ENCODE measurements at places on chromosomes 2 and 18.

DNA sequence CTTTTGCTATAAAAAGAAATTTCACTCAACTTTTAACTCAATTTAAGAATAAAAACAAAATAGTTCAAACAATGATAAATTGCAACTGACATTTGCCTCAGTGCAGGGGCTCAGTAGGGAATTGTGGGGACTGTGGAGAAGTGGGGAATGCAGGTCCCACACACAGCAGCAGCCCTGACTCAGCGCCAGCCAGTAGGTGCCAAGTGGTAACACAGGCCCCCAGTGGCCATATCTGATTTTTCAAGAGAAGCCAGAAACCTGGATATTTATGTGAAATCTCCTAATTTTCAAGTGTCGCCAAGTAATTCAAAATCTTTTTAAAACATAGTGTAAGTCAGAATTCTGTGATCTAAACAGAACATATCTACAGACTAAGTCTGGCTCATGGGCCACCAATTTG is 186.3 kb downstream of the EN1 start:
- no peak for DNase-seq

GRCh38 chr2:34705551-34706247 is 1106.6 kb upstream of the FAM98A start:
- no peak for DNase-seq

- DNase-seq, result no peak
These were observed 36.5 kb downstream of the CFAP36 start for GRCh38 chr2:55555977-55556376.

- no peak for DNase-seq
These were observed 462.4 kb upstream of the ACVR2A start for GRCh38 chr2:147382322-147382948.

GRCh38 chr2:15731213-15731888 is 139.7 kb downstream of the DDX1 start:
- DNase-seq, result no peak

- DNase-seq, result no peak
These were observed 186.5 kb upstream of the NRP2 start for GRCh38 chr2:205495819-205496218.

GRCh38 chr2:195861821-195862220 is 204.8 kb downstream of the SLC39A10 start:
- DNase-seq, result no peak

GRCh38 chr2:24712296-24712695 is 80.9 kb downstream of the PTRHD1 start:
- DNase-seq, result no peak

DNA sequence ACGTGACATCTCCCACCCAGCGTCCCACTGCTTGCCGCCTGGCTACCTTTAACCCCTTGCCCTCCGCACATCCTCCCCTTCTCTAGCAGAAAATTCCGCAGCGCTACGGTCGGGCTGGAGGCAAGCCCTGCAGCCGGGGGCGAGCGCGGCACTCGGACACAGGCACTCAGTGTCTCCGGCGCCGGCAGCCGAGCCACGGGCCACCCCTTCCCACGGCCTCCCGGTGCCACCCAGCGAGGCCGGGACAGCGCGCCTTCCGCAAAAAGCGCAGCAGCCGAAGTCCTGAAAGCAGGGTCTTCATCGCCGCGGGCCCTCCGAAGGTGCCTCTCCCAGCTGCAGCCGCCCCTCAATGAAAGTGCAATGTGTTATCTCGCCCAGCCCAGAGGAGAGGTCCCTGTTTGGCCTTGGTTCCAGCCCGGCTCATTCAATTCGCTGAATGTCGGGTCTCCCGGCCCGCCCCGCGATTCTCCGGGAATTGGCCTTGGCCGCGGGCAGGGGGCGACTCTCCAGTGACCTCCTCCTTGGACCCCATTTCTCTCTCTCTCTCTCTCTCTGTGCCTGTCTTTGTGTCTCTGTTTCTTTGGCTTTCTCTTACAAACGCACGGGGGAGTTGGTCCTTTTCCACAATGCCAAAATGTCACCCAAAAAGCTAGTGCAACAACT is 1.1 kb downstream of the DLGAP1 start:
- DNase-seq, result no peak

DNA sequence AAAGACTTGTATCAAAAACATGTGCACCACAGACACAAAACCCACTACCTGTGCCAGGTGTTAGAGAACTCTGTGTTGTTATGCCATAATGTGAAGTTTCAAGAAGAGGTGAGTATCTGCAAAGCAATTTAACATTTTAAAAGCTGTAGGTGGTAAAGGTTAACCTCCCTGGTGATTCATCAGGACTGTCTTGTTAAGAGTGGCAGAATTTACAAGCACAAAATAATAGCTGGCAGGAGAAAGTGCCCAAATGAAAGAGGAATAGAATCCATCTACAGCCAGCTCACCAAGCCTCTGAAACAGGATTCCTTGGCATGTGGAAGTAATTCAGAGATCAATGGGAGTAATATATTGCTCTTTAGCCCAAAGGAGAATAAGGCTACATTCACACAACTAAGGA is 230.7 kb downstream of the AFF3 start:
- no peak for DNase-seq

GRCh38 chr18:37299471-37300304 is 265.9 kb downstream of the CELF4 start:
- DNase-seq, result no peak

GRCh38 chr2:3447789-3448317 is 68.4 kb downstream of the TRAPPC12 start:
- no peak for DNase-seq

GRCh38 chr18:63904694-63905093 is 3.1 kb upstream of the SERPINB10 start:
- DNase-seq, result no peak

DNA sequence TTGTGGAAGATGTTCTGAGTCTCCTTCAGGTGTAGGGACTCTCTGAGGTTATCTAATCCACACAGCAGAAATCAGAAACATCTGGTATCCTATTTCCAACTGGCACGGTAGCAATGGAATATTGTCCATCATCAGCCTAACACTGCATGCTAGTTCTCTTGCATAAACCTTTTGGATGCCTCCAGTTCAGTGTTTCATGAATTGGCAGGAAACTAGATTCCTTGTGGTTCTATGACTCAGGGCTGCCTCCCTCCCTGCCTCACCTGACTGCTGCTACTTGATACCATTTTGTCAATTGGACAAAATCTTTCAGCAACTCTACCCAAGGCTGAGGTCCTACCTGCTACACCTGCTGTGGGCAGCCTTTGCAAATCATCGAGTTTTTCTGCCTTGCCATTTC is 130.9 kb downstream of the TPGS2 start:
- no peak for DNase-seq

DNA sequence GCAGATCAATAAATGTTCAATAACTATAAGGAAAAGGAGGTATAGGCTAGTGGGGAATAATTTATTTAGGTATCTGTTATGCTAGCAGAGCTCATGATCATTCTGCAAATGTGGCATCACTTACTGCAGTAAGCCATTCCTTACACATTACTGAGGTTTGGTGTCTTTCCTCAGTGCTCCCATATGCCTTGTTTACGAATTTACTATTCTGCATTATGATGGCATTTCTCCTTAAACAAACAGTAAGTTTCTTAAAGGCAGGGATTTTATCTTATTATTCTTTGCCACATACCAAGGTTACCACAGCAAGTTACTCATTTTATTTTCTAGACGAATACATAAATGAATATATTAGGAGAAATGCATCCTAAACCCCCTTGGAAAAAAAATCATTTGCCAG is 88.4 kb downstream of the DSEL start:
- DNase-seq, result no peak

- no peak for DNase-seq
These were observed 365.4 kb downstream of the SS18 start for GRCh38 chr18:25724997-25725396.

DNA sequence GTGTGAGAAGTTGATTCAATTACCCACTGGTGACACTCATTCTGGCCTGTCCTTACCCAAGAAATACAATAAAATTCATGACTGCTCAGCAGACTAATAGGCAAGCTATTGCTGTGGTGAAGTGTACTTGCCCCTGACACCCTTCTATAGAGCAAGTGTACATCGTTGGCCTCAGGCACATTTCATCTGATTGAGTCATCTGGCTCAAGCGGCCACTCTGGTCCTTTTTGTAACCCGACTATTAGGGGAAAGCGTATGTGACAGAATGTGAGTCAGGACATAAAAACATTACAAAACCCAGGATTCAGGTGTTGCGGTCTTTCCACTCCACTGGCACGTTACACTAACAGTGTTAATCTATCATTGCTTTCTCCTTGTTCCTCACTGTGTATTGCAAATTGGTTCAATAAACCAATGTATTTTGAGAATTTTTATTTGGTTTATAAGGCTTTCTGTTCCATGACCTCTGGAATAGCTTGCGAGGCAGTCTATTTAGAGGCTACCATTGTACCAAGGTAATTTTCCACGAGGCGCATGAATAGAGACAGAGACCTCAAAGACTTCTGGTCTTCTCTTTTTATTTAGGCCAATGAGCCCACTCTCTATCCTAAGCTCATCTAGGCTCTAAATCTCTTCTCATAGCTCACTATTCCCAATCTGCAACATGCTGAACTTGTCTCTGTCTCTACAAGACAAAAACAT is 10.2 kb upstream of the TTC32 start:
- no peak for DNase-seq

- no peak for DNase-seq
These were observed 332.4 kb downstream of the GULP1 start for GRCh38 chr2:188623995-188624643.

- peak; percentile 46 for DNase-seq
These were observed at the start of gene FMNL2 for GRCh38 chr2:152335016-152335725. Gene FMNL2 (plus strand): TSS chr2:152335174.

GRCh38 chr2:10372203-10372861 is 69.6 kb downstream of the HPCAL1 start:
- no peak for DNase-seq

DNA sequence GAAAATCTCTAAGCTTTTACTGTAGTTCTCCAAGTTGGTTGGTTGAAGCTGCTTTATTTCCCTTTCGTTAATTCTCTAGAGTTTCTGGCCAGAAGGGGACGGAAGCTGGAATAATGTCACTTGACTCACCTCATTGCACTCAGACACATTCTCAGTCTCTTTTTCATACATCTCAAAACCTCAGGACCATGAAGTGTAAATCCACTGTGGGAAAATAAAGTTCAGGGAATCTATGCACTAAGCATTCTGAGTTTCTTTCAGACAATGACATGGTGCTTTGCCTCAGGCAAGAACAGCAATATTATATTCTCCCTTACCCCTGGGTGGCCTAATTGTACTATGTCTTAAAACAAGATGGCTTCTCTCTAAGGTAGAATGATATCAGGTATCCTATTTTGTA is 167.8 kb downstream of the PRPF40A start:
- no peak for DNase-seq

GRCh38 chr2:230691005-230691647 is 21.5 kb upstream of the CAB39 start:
- no peak for DNase-seq

DNA sequence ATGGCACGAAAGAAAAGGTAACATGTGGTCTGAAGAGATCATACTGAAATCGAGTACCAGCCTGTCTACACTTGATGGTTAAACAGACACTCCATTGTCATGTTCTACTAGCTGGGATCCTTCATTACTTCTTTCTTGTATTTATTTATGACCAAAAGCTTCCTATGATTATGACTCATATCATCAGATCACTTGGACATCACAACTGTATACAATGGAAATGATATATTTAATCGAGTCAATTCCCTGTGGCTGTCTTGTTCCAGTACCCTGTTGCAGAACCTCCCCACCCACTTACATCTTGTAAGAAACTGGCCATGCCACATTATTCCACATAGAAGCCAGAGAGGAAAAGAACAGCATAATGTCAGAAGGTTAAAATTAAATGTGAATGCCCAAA is 358.9 kb downstream of the ZEB2 start:
- no peak for DNase-seq

DNA sequence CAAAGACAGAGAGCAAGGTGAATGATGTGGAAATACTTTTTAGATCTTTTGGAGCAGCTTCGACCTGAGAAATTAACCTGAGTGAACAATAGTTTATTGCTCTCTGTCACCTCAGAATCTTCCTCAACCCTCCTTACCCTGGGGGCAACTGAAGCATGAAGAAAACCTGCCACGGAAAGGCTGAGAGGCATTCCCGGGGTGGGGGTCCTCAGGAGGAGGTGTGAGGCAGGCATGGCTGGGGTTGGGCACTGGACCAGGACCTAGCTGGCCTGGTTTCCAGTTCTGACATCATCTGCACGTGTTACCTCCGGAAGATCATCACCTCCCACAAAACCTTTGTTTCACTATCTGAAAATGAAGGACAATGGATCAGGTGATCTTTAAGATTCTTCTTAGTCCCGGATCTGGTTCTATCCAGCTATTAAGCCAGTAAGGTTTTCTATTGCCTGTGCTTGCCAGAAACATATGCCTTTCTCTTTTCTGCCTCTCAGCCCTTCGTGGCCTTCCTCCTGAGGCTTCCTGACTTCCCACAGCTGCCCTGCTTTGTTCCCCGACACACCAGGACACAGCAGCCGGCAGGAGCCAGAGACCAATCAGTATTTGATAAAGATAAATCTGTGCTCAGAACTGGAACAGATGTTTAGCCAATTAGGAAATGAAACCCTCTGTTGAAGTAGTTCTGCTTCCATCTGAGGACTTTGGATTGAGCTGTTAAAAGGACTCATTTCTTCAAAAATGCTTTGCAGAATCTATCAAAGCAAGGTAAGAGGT is 232.5 kb downstream of the TDRD15 start:
- DNase-seq, result no peak

DNA sequence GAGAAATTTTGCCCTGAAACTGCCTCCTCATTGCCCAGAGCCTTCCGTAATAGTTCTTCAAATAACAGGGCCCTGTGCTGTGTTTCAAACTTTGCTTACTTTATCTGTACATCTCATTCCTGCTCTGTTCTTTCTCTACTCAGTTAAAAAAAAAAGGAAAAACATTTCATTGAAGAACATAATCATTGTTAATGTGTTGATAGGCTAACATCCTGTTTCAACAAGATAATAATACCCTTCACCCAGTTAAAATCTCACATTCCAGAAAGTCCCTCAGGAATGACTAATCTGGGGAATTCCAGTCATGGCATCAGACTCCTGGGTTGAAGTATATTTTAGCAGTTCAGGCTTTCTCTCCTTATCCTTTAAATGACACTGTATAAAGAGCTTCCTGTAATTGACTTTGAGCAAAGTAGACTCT is 45.6 kb upstream of the ITGAV start:
- no peak for DNase-seq

DNA sequence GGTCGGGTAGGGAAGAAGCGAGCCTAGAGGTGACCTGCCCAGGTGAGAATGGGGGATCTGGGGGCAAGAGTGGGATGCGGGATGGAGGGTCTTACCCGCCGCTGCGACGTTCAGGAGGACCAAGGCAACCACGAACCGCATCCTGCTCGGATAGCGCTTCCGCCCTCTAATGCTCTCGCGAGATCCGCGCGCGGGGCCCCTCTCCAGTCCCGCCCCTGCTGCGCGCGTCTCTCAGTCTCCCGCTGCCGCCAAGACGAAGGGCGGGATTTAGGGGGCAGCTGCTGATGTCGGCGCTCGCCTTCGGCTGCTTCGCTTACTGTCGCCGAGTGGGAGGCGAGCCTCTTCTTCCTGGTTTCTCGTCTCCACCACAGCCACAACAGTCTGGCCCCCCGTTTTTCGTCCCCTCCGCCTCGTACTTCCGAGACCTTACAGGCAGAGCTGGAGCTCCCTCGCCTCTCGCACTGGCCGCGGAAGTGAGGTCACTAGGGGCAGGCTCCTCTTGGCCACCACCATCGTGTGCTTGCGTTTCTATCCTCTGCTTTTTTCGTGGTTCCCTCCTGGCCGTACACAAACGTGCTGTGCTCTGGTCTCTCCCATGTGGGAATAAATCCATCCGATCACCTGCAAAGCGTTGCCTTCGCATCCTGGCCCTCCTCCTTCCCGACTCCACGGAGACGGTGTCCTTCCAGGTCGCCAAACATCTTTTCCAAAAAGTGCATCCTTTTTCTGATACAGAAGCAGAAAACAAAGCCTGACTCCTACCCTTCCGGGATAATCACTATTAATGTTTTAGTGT is at the start of gene TGOLN2:
Gene TGOLN2 (minus strand): TSS at position 168 of the 796 bp plus-strand sequence. CDS start 27 bp downstream, at position 141.
- peak; percentile 95 for DNase-seq

Measured in activated naive CD4-positive, alpha-beta T cell treated with anti-CD3 and anti-CD28 coated beads, Interleukin-2, amount 50 U/mL, for 16 hours (primary cell).